Left renal pelvis (tissue), 4 donors: ENCODE measurements at places on chromosomes 5 and 9.

DNA sequence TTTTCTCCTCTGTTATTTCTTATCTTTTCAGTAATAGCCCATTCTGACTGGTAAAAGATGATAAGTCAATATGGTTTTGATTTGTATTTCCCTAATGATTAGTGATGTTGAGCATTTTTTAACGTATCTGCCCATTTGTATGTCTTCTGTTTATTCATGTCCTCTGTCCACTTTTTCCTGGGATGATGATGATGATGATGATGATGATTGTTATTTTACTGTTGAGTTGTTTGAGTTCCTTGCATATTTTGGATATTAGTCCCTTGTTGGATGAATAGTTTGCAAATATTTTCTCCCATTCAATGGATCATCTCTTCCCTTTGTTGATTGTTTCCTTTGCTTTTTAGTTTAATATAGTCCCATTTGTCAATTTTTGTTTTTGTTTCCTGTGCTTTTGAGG lies 27.0 kb downstream of the UTP15 start:
- DNase-seq = no peak

DNA sequence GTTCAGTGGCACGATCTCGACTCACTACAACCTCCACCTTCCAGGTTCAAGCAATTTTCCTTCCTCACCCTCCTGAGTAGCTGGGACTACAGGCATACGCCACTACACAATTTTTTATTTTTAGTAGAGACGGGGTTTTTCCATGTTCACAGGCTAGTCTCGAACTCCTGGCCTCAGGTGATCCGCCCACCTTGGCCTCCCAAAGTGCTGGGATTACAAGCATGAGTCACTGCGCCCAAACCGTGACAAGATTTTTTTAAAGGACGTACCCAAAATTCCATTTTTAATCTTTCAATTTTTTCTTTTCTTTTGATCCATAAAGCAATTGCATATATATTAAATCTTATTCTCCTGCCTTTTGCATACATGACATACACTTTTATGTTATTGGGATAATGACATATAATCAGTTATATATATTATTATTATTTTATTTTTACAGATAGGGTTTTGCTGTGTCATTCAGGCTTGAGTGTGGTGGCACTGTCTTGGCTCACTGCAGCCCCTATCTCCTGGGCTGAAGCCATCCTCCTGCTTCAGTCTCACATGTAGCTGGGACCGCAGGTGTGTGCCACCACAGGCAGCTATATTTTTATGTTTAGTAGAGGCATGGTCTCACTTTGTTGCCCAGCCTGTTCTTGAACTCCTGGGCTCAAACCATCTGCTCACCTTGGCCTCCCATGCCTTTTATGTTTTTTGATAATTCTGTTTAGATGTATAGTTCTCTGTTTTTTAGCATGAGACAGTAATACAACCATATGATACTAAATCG lies 71.9 kb downstream of the RAB24 start:
- no peak for DNase-seq

DNA sequence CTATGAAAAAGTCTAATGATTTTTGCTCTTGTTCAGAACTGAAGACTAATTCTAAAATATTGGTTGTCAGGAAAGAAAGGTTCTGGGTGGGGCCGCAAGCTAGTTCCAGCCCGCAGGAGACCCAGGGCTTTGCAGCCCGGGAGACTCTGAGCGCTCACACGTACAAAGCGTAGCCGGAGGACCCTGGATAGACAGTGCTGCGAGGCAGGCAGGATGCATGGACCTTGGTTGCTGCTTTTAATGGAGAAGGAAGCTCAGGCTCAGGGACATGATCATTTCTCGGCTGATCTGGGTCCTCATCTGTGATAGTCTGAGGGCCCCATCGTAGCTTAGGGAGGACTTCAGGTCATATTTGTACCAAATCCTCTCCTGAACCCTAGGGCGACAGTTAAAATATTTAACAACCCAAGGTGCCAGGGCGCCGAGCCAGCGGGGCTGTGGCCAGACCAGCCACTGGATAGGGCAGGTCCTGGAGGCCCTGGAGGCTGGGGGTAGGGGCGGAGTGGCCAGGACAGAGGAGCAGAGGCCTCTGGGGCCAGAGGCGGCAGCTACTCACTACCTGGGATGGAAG lies 70.1 kb upstream of the UNC5A start:
- DNase-seq = no peak

GRCh38 chr9:116741086-116741740 lies 54.1 kb downstream of the TRIM32 start:
- DNase-seq = no peak

- no peak for DNase-seq
Observed at GRCh38 chr9:126027566-126027965, 280.4 kb downstream of the PBX3 start.

GRCh38 chr5:14156650-14157492 lies 13.7 kb downstream of the TRIO start:
- no peak for DNase-seq

DNA sequence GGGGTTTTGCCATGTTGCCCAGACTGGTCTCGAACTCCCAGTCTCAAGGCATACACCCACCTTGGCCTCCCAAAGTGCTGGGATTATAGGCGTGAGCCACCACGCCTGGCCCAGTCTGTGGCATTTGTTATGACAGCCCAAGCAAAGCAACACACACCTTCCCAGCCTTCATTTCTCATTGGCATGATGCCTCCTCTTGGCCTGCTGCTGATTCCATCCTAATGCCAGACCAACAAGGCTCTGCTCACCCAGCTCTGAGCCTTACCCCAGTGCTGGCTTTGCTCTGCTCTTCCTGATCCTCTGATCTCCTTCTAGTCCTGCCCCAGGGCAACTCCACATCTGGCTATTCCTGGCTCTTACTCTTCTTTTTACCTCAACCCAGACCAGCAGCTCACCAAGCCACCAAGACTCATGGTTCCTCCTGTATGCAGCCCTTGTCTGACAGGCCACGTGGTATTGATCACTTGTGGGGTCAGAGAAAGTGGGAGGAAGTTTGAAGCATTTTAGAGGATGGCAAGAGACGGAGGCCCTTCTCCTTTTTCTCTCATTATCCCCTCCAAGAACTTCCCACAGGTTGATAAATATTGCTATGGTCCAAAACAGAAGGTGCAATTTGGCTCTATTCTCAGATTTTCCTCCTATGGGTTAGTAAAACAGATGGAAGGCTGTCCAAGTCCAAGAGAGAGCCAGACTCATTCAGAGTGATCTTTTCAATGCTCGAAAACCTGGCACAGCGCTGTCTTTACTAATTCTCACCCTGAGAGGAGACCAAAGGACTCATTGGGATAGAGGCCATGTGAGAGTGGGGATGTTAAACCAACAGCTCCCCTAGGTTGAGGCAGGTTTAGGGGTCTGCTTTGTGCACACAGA lies 958 bp downstream of the CD180 start:
- no peak for DNase-seq

GRCh38 chr5:37918424-37918823 lies 78.6 kb upstream of the GDNF start:
- DNase-seq = peak; percentile 10

GRCh38 chr5:2879701-2880100 lies 128.2 kb upstream of the IRX2 start:
- DNase-seq = no peak

DNA sequence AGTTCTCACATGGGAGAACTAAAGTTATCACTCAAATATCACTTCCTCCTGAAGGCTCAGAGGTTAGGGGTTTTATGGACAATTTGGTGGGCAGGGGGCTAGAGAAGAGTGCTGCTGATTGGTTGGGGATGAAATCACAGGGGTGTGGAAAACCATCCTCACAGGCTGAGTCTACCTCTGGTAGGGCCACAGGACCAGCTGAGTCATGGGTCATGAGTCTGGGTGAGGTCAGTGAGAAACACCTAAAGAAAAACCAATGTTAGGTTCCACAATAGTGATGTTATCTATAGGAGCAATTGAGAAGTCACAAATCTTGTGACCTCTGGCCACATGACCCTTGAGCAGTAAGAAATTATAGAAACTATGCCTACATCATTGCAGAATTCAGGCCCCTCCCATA lies 203.3 kb upstream of the TARS1 start:
- DNase-seq = no peak

GRCh38 chr5:171415115-171415730 lies 4.2 kb upstream of the FGF18 start:
- no peak for DNase-seq

GRCh38 chr5:69213513-69214215 lies 21.0 kb upstream of the CDK7 start:
- no peak for DNase-seq

GRCh38 chr5:9888501-9888901 lies 258.4 kb upstream of the TAS2R1 start:
- DNase-seq = no peak

DNA sequence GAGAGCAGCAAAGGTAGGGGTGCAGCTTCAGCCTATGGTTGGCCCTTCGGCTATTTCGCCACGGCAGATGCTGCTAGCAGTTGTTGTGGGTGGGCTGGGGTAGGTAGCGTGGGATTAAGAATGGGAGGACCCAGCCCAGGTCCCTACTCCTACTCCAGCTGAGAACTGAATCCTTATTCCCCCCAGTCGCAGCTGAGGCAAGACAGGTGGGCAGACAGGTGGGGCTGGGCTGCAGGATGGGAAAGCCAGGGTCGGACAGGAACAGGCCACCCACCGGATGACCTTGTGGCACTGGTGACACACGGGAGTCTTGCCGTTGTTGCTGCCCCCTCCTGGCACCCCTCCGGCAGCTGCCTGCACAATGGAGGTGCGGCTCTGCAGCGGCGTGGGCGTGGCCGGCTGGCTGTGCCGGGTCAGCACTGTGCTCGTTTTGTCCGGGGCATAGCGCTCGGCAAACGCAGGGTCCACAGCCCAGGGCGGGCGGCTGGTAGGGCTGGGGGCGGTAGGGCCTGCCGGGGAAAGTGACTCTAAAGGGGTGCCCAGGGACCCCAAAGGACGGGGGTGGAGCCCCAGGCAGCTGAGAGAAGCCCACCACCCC lies 8.2 kb downstream of the PDLIM7 start:
- no peak for DNase-seq
